ENCODE measurements at places on chromosomes 11 and 22. TPM values are rescaled to one million over a fixed set of nuclear protein-coding genes. Genes with fewer than 3 reads are reported as not detected.

Gene C22orf42
- total RNA-seq = not detected

Gene CABP4
- total RNA-seq = not detected

Gene A4GALT
- total RNA-seq = 9.4 TPM

Gene OR5AL1
- total RNA-seq = not detected

Gene PRODH
- total RNA-seq = not detected

Gene KCNQ1
- total RNA-seq = not detected

Gene MCM5
- 117 TPM for total RNA-seq

Gene ZNF143
- 10.1 TPM for total RNA-seq

Gene CENPM
- total RNA-seq = 42.2 TPM

Gene HEPN1
- total RNA-seq = not detected

Gene TH
- not detected for total RNA-seq
